ENCODE measurements at places on chromosomes 6 and 20. TPM values are rescaled to one million over a fixed set of nuclear protein-coding genes. Genes with fewer than 3 reads are reported as not detected.

- no peak for DNase-seq
Measured at GRCh38 chr6:39173270-39173669, 56.0 kb downstream of the KCNK5 start.

GRCh38 chr6:133426038-133426437 lies 184.9 kb downstream of the EYA4 start:
- no peak for DNase-seq

DNA sequence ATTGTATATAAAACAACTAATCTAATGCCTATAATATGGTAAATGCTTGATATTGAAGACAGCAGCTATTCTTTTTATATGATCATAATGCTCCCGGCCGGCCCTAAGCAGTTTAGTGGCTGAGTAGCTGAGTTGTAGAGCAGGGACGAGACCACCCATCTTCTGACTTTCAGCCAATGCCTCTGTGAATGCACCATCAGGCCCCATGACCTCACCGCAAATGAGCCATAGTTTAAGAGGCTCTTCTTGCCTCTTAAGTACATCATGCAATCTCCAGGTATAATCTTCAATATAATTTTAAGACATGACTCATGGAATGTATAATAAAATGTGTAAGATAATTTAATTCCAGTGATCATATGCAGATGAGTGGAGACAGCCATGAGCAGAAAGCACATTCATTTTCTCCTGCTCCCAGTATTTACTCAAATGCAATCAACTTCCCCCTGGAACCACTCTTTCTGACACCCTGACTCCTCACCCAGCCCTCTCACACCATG lies 78.9 kb upstream of the SNX9 start:
- DNase-seq = no peak

DNA sequence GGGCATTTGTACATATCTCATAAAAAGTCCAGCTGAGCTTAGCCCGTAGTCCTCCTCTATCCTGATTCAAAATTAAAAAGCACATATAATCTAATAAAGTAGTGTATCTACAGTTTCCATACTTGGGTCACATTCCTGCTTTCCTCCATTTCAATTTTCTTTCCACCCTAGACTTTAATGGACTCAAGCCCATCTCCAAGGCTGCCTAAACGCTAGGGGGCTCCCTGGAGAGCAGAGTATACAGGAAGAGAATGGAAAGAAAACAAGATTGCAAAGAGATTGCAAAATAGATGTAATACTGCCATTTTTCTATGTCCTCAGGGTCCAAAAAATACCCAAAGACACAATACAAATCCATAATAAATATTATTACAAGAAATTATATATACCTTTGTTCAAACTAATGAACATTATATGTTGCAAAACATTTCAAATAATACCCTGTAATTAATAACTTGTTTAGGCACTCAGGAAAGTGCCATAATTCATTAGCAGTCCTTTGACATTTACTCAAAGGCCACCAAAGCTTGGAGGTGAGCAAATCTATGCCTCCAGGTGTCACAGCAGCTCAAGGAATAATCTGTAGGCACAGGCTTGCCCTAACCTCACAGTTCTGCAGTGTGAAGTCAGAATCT lies 2.4 kb upstream of the MCM3 start:
- peak; percentile 33 for DNase-seq

- peak; percentile 34 for DNase-seq
Measured at GRCh38 chr20:63553251-63553932, 567 bp upstream of the FNDC11 start.

The FOXP4 gene
- 43.7 TPM for total RNA-seq

- no peak for DNase-seq
Measured at GRCh38 chr6:43217351-43217750, 11.9 kb downstream of the DNPH1 start.

Measured in astrocyte (in vitro differentiated cells and primary cell).